ENCODE measurements at places on chromosomes 4 and X. TPM values are rescaled to one million over a fixed set of nuclear protein-coding genes. Genes with fewer than 3 reads are reported as not detected.

Gene FGF13
- 20.7 TPM for total RNA-seq

Gene CSN1S1
- total RNA-seq = not detected

DNA sequence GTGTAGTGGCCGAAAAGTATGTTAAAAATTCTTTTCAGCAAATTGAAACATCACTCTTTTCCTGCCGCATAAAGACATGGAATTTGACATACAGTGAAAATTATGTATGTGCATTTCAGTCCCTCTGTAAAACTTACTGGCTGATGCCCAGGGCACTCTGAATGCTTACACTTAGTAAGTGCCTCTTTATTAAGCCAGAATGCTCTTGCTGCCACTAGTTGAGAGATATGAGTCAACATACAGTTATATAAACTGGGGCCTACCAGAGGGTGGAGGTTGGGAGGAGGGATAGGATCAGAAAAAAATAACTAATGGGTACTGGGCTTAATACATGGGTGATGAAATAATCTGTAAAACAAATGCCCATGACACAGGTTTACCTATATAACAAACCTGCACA is 38.1 kb upstream of the TRPC5 start:
- DNase-seq = no peak

DNA sequence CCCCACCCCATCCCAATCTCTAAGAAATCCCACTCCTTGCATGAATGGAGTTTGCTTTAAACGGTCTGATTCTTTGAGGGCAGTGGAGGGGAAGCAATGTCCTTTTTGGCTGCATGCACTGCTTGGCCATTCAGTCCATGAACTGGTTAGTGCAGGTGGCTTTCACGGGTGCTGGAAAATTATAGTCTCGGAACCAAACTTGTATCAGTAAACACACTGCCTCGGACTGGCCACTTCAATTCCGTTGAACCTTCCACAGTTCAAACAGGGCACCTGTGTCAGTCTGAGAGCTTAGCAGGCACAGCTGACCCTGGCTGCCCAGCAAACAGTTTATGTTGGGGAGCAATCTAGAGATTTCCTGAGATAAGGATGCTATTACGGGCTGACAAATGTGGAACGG is 255.6 kb downstream of the DHX15 start:
- DNase-seq = no peak

Gene AKAP14
- not detected for total RNA-seq

DNA sequence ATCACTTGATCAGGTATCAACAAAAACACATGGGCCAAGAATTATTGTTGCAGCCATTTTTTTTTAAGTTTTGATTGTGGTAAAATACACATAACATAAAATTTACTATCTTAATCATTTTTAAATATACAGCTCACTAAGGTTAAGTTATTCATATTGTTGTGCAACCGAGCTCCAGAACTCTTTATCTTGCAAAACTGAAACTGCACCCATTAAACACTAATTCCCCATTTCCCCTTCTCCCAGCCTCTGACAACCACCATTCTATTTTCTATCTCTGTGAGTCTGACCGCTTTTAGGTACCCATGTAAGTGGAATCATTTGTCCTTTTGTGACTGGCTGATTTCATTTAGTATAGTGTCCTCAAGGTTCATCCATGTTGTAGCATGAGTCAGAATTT is 126.2 kb upstream of the NDP start:
- DNase-seq = no peak

GRCh38 chr4:173698557-173699262 is 168.7 kb upstream of the HAND2 start:
- DNase-seq = no peak

DNA sequence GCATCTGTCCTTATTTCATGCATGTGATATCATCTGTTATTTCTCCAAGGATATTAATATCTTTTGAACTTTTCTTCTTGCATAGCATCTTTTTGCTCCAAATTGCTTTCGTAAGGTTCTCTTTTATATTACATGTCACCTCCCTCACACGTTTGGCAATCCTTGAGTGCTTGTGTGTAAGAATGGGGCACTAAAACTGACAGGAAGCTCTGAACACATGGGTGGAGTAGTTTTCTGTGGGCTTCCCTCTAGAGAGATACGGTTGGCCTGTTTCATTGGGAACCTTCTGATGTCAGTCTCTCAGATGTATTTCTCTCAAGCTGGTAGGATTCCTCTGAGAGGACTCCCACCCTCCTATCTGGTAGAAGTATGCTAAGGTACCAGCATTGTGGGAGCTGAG is 223.0 kb downstream of the MID1 start:
- no peak for DNase-seq

GRCh38 chrX:1182211-1182610 is 30.2 kb downstream of the CRLF2 start:
- no peak for DNase-seq

GRCh38 chrX:53445977-53446376 is 11.8 kb upstream of the HSD17B10 start:
- DNase-seq = no peak

Gene HGFAC
- total RNA-seq = 6.7 TPM

GRCh38 chr4:87824352-87824751 is 8.4 kb upstream of the MEPE start:
- no peak for DNase-seq

GRCh38 chr4:47930971-47931804 is 16.8 kb upstream of the NFXL1 start:
- no peak for DNase-seq

DNA sequence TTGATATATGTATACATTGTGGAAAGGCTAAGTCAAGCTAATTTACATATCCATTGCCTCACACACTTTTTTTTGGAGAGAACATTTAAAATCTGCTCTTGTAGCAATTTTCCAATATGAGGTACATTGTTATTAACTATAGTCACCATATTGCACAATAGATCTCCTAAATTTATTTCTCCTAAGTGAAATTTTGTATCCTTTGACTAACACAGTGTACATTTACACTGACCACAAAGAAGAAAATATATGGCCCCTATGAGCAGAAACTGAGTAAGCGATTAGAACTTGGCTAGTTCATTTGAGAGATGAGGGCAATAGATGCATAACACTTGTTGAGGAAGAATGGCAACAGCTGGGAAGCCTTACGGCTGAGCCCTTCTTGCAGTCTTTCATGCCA is 20.3 kb upstream of the GUCY1B1 start:
- no peak for DNase-seq

GRCh38 chrX:48800574-48801279 is 1.1 kb upstream of the HDAC6 start:
- no peak for DNase-seq

Gene UTP3
- 27.7 TPM for total RNA-seq

DNA sequence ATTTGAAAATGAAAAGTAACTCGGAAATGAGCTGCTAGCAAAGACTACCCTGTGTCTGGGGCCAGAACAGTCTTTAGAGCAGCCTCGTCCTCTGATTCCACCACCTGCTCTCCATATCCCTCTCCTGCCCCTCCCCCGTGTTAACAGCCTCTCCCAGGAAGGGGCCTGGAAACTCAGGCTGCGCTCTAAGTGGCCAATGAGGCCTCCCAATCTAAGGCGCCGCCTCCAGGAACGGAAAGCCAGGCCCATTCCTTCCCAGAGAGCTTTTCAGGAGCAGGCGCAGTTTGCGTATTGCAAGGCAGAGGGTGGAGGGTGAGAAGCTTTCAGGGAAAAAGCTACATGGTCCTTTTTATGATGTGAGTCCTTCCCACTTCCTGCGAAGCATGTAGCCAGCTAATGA is 31.2 kb downstream of the RS1 start:
- DNase-seq = no peak

DNA sequence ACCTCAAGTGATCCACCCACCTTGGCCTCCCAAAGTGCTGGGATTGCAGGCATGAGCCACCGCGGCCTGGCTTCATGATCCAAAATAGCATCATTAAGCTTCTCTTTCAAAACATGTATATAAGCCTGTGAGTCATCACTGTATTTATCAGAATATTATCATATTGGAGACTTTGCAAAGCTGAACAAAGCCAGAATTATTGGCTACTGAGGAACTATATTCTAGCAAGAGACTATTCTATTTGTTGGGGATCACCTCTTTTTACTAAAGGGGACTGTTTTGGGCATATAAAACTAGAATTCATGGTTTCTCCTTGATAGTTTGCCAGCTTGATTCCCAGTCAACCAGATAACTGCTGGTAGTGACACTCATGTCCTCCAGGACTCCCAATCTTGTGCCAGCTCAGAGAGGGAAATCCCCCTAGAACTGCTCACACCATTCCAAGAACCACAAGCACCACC is 40.1 kb downstream of the TET2 start:
- DNase-seq = no peak

DNA sequence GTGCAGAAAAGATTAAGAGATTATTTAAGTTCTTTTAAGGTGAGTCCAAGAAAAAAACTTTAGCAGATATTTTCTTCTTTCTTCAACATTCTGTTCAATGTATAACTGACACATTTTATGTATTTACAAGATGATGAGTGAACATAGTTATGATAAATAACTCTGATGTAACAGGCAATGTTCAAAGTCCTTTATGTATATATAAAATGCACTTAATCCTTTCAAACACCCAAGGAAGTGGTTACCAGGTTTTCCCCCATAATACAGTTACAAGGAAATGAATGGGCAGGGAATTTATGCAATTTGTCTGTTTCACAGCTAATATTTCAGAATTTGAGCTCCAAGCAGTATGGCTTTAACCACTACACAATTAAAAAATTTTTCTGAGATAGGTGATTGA is 8.2 kb downstream of the CXCL3 start:
- no peak for DNase-seq

DNA sequence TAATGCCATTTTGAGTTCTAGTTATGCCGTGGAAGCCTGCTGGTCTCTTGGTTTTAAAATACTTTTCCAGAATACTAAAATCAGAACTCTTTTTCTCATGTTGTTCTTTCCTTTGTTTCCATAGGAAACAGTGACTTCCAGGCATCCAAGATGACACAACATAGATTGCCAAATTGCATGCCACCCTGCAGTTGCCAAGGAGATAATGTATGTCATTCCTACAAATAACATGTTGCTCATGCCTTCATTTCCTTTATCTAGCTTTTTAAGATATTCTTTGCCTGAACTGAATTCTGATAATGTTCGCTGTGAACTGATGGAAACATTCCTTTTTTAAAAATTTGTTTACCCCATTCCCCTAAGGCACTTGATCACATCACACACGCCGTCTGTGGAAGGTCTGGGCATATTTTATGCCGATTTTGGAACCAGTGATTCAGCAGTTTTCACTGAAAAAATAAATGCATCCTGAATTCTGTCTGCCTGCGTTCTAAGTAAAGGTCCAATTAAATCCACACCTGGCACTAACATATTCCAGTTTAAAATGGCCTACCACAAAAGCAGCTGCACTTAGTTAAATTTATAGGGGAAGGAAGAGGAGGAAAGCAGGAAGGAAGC is 38.0 kb upstream of the COX7B2 start:
- no peak for DNase-seq

DNA sequence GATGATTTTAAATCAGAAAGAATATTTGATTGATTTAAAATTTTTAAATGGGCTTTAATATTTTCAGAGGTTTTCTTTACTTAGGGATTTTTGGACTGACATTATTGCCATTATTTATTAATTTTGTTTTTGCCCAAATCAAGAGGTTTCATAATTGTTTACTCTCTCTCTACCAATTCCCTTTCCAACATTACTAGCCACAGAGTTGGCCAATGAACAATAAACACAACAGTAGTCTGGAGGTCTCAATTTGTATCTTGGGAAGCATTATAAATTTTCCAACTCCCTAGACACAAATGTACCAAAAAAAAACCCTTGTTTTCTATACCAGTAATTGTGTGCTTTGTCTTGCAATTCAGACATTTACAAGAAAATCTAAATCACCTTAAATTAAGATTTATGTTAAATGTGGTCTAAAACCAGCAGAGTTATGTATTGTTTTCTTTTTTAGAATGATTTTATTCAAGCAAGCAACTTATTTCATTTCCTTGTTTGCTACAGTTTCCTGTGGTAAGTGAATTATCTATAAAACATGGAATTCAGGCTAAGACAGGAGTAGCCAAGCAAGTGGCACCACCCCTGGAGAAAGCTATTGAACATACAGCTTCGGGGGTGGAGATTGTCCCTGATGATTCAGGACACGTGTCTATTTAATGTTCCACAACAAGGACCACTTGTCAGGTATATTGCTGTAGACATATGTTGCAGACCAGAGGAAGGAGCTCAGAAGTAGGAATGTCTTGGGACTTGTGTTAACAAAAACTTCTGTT is 622 bp downstream of the KLKB1 start:
- DNase-seq = no peak

Gene WDR17
- total RNA-seq = 5.1 TPM

- no peak for DNase-seq
Measured at GRCh38 chr4:145912376-145912775, 26.2 kb downstream of the ZNF827 start.

DNA sequence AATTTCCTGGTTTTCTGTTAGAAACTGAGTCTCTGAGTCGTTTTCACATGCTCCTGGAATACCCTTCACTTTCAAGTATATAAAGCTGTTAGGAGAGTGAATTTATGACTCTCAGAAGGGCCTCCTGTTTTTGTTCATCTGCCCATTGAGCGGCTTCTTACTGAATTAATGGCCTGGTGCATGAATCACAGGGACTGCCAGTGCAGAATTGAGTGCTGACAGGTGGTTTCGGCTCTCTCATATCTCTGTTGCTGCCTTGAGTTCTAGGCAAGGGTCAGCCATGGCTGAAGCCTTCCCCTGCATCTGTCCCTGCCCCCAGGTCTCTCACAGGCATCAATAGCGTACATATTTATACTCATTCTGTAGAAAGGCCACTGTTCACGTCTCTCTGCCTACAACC is 22.7 kb upstream of the SEPSECS start:
- no peak for DNase-seq

- DNase-seq = no peak
Measured at GRCh38 chr4:159018062-159018629, 84.7 kb upstream of the RAPGEF2 start.

Gene NEK1
- total RNA-seq = 14.1 TPM

- no peak for DNase-seq
Measured at GRCh38 chr4:165094873-165095272, 17.8 kb downstream of the TMEM192 start.

Gene ARL9
- 0.19 TPM for total RNA-seq

Gene SPANXD
- total RNA-seq = not detected

DNA sequence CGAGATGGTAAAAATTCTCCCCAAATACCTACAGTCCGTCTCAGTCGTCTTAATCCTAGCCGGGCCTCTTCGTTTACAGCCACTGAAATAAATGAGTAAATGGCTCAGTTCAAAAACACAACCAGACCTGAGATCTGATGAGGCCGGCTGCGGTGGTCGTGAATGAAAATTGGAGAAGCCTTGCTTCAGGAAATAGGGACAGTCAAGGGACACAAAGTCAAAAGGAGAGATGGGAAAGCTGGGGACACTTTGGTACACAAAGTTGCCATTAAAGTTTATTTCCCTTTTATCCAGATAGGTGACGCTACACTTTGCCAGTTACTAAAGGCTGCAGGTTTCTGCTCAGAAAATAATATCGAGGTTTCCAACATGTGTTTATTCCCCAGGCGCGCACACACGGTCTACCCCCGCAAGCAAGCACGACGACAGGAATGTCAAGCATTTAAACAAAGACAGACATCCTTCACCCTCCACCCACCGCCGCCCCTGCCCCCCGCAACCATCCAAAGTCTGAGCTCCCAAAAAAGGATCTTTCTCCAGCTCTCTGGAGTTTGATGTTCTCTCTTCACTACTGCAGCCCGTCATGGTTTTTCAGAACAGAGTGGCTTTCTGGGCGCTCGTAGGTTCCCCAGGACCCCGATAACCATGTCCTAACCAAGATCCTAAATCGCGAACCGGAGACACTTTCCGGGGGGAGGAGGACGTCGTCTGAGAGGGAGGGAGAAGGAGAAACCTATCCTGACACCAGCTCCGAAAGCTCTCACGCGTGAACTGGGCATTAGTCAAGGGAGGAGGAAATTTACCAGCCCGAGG is 1.3 kb upstream of the PCDH7 start:
- DNase-seq = no peak

- DNase-seq = no peak
Measured at GRCh38 chr4:158043971-158044618, 128.7 kb downstream of the GASK1B start.
